ENCODE measurements at places on chromosomes 16 and 17.

GRCh38 chr16:12050361-12050760, 73.8 kb downstream of the SNX29 start:
- no peak for DNase-seq

DNA sequence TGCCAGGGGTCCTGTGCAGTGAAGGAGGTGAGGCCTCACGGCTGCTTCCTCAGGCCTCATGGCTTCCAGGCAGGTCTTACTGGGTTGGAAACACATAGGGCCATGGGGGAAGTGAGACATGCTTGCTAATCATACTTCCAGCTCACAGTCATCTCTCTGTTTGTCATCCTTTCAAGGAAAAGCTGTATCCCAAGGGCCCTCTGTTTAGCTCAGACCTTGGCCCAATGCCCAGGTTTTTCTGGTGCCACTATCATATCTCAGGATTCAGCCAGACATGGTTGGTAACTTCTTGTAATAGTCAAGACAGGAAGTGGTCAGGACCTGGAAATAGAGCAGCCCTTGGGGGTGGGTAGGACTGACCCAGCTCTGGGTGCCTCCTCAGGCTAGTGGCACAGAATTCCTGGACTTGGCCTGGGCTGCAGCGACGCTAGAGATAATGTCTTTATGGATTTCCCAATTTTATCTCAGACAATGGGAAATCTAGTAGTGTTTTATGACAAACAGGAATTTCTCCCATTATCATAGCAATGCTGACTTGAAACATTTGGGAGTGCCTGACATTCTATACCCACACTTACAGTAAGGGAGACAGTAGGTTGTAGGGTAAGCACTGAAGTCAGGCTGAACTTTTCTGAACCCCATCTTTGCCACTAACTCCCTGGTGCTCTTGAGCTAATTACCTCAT, 13.5 kb upstream of the ITGB3 start:
- peak; percentile 43 for DNase-seq

DNA sequence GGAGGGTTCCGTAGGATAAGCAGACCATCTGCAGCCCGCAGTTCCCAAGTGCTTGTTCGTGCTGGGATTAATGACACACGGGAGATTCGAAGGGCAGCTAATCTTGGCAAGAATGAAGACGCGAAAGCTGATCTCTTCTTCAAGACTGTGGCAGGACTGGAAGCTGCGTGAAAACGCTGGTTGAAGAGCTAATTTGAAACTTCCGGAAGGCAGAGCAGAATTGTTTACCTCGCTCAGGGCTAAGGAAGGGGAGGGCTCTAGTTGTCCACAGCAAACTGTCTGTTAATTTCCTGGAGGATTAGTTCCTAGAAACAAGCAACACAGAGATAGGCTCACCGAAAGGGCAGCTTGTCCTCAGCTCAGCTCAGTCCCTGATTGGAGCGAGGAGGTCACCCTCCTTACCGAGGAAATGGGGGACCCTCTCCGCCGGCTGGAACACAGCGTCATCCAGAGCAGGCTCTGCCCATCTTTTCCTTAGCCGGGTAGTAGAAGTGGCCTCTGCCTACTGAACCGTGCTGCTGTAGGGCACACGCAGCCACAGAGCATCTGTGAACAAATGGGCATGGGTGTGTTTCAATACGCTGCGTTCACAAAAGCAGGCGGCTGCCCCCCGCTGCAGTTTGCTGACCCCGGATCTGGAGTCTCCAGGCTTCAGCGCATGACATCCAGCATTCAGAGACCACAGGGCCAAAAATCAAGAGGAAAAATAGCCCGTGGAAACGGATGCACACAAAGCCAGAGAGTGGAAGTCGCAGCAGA, 16.7 kb upstream of the BAIAP2 start:
- peak; percentile 55 for DNase-seq

- DNase-seq = peak; percentile 30
Measured at GRCh38 chr17:57068222-57068658, 16.8 kb upstream of the AKAP1 start.

All from GM12865 (cell line).